Stimulated activated CD8-positive, alpha-beta memory T cell treated with anti-CD3 and anti-CD28 coated beads, Interleukin-7, amount 100 ng/mL, for 4 hours (primary cell): ENCODE measurements at places on chromosomes 13 and 19.

DNA sequence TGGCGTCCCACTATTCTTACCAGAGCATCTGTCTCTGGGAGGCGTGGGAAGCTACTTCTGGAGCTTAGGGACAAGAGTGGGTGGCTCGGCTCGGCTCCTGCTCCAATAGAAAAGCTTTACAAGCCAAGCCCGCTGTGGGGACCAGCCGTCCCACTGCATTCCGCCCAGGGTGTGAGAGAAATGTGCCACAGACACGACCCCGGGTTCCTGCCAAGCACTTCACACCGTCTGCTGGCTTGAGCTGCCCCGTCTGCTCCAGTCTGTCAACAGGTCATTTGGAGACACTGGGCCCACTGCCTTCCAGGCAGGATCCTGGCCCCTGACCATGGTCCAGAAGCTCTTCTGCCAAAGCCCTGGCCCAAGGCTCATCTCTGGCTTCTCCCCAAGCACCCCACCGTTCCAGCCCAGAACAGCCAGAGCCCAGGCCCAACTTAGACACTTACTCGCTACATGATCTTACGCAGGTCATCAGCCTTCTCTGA lies 6.5 kb upstream of the FKRP start:
- no peak for DNase-seq

DNA sequence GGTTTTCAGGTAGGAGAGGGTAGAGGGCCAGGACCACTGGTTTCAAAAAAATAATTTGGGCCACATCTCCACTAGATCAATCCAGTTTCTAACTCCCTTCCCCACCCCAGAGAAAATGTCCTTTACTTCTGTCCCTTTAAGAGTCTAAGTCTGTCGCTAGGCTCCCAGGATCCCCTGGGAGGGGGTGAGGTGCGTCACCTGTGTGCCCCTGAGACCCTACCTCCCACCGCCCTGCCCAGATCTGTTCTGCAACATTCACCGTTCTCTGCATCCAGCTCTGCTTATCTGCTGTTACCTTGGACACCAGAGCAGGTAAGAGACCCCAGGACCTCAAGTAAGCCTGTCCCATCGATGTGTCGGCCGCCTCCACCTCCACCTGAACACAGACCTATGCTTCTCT lies at the start of gene GFY:
TSS of gene GFY (plus strand) at position 211 of the 400 bp plus-strand sequence. CDS start 1,043 bp downstream, outside the sequence.
- DNase-seq: no peak

DNA sequence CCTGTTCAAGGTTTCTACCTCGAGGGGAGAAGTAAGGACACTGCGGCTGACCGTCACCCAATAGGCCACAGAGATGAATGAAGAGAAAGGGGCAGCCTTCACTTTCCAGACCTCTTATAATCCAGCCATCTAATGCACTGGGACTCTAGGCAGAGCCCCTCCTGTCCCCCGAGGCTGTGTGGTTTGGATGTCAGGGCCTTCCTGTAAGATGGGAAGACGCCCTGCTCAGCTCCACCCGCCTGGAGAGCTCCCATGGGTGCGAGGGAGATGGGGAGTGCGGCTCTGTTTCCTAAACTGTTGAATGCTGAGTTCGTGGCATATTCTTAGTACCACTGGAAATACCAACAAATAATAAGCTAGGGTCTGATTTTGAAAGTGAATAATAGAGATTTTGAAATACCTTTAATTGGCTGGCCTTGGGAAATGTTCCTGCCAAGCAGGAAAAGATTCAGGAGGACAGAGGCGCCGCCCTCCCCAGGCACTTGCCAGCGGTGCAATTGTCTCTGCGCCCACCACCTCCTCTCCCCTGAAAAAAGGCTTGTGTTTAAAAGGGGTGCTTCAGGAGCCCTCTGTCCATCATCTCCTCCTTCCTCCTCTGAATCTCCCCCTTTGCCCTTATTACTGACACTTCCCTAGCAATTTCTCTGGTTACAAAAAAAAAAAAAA lies 85.4 kb upstream of the GPR183 start:
- DNase-seq: no peak

- no peak for DNase-seq
Measured at GRCh38 chr19:11347546-11348039, 1.3 kb downstream of the CCDC159 start.

- no peak for DNase-seq
Measured at GRCh38 chr19:21402303-21402985, 5.5 kb downstream of the ZNF493 start.

GRCh38 chr19:49492573-49493405 lies 3.4 kb upstream of the RPS11 start:
- no peak for DNase-seq

GRCh38 chr19:11373166-11373884 lies 1.1 kb upstream of the SWSAP1 start:
- no peak for DNase-seq

- DNase-seq: no peak
Measured at GRCh38 chr13:75217949-75218348, 264.0 kb downstream of the TBC1D4 start.
